T-helper 9 cell (primary cell): ENCODE measurements at places on chromosomes 13 and 19.

GRCh38 chr13:46489586-46490023 is 63.4 kb upstream of the LRCH1 start:
- DNase-seq, result no peak

GRCh38 chr13:39565036-39565949 is 37.7 kb downstream of the LHFPL6 start:
- DNase-seq, result no peak

GRCh38 chr19:54882758-54883157 is 8.7 kb downstream of the FCAR start:
- no peak for DNase-seq

DNA sequence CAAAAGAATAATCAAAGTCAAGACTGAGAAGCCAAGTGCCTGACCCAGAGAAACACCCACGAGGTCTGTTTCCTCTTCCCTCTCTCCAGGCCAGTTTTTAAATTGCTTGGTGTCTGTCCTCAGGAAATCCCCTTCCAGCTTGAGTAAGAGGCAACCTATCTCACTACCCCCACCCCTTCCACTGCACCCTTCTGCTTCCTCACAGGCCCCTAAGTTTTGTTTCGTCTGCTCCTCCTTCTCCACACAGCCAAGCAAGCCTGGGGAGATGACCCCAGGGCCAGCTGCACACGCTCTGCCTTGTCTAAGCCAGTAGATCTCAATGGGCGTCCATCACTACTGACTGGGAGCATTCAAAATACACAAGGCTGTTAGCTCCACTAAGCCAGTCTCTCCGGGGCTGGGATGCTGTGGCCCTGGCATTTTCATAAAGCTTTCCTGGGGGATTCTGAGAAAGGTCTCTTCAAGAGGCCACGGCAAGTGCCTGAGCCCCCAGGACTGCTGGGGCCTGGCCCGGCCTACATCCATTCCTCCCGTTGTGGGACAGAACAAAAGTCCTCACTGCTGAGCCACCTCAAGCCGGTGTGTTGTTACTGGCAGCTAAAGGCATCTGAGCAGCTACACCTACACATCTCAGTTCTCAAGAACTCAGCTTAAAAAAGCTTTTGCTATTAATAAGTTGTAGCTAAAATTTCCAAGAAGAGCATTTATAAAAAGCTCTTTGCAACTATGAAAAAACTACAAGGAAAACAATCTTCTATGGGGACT is 14.9 kb upstream of the IL4I1 start:
- no peak for DNase-seq

GRCh38 chr13:74047931-74048600 is 86.1 kb downstream of the KLF12 start:
- DNase-seq, result no peak

DNA sequence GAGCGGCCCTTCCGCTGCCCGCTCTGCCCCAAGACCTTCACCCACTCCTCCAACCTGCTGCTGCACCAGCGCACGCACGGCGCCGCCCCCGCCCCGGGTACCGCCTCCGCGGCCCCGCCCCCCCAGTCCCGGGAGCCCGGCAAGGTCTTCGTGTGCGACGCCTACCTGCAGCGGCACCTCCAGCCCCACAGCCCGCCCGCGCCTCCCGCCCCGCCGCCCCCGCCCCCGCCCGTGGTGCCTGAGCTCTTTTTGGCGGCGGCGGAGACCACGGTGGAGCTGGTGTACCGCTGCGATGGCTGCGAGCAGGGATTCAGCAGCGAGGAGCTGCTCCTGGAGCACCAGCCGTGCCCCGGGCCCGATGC is 3.2 kb upstream of the NAT14 start:
- no peak for DNase-seq

- DNase-seq, result no peak
Measured at GRCh38 chr13:31835932-31836331, 96.6 kb downstream of the RXFP2 start.

DNA sequence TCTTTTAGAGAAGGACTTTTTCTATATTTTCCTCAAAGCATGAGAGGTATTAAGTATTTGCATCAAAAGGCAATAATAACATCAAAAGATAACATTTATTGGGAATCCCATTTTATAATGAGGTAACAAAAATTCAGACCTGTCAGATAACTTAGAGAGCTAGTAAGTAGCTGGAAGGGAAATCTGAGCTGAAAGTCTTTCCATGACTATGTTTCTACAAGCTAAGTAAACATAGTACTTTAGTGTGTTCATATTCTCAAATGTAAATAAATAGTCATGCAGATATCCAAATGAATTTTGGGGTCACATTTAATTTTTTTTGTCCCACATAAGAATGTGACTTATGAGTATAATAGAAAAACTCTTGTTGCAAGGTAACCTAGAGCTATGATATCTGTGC is 87.3 kb upstream of the FBXL3 start:
- no peak for DNase-seq

GRCh38 chr13:94607939-94608338 is 6.3 kb downstream of the GPR180 start:
- DNase-seq, result no peak

- no peak for DNase-seq
Measured at GRCh38 chr13:110257408-110257807, 49.5 kb downstream of the COL4A1 start.
